ENCODE measurements at places on chromosomes 4 and X.

DNA sequence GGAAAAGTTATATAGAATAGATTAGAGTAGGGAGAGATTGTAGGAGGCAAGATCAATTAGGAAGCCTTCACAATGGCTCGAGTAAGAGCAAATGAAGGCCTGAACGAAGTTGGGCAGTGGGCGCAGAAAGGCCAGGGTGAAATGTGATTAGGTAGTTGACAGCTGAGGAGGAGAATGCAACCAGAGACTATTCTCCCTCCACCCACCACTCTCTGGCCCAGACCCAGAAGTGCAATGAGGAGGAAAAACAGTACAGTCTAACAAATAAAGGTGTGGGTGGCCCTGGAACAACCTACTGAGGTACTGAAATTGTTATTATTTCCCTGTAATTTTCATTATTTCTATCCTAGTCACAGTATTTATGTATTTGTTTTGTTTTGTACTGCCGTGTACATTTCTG lies 176.7 kb downstream of the SLC39A8 start:
- no peak for DNase-seq

- DNase-seq: no peak
Measured at GRCh38 chr4:155676430-155676825, 9.8 kb downstream of the GUCY1A1 start.

GRCh38 chr4:142705820-142706219 lies 140.3 kb downstream of the INPP4B start:
- no peak for DNase-seq

- DNase-seq: no peak
Measured at GRCh38 chrX:130139474-130140201, 26.0 kb downstream of the AIFM1 start.

DNA sequence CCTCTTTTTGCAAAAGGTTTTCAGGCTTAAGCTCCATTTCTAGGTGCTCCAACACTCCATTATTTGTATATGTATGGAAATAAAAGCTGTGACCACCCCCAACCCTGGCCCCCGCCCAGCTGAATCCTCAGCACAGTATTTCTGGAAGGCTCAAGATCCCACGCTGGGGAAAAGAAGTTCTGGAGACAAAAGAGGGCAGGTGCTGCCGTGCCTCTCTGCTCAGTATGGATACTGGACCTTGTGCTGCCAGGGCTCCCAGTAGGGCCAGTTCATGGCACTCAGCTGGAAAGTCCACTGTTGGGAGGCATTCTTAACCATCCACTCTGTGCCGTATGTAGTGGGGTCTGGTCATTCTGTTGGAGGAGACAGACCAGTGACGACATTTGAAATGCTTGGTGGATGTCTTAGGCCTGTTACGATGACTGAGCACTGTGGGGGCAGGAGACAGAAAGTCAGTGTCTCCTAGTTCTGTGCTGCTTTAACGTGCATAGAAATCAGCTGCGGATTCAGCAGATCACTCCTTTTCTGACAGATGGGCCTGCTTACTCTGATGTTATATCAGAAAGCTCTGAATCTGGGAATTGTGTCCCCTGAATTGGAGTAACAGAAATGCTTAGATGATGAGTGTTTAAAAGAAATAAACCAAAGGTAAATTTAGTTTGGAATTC lies 48.4 kb upstream of the MSANTD1 start:
- no peak for DNase-seq
